CD4-positive, alpha-beta T cell treated with Interleukin-12 subunit alpha and Interleukin-12 subunit beta, for 1 hour (primary cell): ENCODE measurements at places on chromosomes 3 and 15.

DNA sequence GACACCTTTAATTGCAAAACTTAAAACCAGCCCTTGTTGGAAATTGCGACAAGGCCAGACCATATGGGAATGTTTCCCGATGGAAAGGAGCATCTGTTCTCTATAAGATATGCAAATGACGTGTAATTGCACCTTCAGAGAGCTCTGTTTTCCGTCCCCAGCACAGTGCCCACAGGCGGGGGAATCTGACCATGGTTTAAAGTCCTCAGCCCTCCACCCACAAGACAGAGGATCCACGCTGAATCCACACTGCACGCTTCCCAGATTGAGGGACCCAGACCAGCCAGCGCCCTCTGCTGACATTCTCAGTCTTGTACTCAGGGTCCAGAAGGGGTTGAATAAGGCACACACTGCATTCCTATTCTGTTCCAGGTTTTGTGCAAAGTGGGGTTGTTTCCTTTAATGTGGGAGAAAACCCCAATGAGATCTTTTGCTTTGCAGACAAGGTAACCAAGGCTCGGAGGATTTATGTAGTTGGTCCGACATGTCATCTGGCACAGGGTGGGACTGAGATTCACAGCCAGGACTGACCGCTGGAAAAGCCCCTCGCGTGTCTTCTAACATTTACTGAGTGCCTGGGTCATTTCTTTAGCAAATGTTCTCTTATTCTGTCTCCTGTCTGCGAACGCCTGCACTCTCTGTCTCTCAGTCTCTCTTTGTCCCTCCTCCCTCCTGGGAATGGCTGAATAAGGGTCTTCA is 36.8 kb upstream of the KLHL25 start:
- DNase-seq = peak; percentile 33

GRCh38 chr3:104584682-104585081 is 782.0 kb upstream of the ALCAM start:
- DNase-seq = no peak

- no peak for DNase-seq
These were observed 6.6 kb downstream of the SPCS1 start for GRCh38 chr3:52712291-52713212.

DNA sequence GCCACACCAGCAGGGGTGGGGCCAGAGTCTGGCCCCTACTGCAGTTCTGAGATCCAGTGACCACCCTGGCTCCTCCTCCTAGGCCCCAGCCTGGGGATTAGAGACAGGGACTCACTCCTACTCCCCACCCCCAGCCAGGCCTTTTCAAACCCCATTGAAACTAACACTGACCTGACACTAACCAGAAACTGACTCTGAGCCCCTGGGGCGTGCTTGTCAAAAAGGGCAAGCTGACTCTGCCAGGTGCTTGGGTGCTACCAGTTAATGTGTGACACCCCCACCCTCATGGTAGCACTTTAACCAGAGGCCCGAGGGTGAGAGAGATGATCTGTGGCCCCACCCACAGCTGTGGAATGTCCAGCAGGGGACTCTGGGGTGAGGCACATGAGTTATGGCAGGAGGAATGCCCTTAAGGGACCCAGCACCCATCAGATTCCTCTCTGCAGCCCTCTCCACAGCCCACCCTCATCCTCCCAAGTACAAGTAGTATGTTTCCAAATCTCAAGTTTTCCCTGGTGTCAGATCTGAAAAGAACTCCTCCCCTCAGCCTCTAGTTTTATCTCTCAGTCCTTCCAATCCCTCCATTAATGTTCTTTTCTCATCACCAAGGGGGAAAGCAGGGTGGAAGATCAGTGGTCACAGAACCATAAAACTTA is 1.4 kb downstream of the PTH1R start:
- no peak for DNase-seq
